MG63 (cell line): ENCODE measurements at places on chromosomes 1 and 21. TPM values are rescaled to one million over a fixed set of nuclear protein-coding genes. Genes with fewer than 3 reads are reported as not detected.

PRPF38B gene
- total RNA-seq: 20.9 and 31.5 TPM in 2 replicates

FLG2 gene
- not detected in 2 replicates for total RNA-seq

DNA sequence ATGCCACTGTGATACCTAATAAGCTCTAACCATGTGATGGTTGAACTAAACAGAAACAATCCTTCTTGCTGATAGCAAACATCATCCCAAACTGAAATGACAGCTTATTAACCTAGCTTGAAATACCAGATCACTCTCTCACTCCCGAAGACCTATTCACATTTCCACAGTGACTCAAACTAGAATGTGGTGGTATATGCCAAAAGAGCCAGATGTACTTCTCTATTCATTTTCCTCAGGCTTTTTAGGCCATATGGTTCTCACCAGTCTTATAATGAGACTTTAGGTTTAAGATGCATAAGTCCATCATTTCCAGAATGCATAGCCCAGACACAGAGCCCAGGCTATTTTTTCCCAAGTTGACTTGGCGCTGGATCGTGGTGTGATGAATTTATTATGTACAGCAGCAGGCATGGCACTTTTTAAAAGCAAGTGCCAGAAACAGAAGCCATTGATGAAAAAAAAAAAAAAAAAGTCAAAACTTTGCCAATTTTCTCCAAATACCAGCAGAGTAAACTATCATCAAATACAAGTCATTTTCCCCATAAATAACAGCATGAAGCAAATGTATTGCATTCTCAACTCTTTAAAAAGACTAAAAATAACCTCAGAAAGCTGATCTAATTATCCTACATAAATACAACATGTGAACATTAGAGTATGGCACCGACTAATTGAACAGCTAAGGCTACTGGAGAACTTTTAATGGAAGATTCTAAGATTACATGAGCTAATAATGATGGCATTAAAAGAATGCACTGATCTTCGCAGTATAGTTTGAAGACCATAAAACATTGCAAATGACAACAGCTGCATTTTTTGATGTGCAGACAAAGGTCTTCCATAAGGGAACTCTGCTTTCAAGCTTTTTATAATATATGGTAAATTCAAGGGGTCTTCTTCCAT, 365.4 kb downstream of the LRRIQ3 start:
- DNase-seq: no peak

- DNase-seq: no peak
These were observed 9.4 kb upstream of the ATP6V1G3 start for GRCh38 chr1:198549866-198550265.

DNA sequence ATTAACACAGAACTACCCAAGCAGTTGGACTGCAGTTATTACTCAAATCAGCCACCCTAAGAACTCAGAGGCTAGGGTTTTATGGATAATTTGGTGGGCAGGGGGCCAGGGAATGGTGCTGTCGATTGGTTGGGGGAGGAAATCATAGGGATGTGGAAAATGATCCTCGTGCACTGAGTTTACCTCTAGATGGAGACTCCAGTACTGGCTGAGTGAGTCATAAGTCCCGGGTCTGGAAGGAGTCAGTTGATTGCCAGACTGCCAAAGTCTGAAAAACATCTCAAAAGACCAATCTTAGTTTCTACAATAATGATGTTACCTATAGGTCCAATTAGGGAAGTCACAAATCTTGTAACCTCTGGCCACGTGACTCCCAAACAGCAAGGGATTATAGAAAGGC, 257.5 kb upstream of the PRMT6 start:
- peak; percentile 6 for DNase-seq

DNA sequence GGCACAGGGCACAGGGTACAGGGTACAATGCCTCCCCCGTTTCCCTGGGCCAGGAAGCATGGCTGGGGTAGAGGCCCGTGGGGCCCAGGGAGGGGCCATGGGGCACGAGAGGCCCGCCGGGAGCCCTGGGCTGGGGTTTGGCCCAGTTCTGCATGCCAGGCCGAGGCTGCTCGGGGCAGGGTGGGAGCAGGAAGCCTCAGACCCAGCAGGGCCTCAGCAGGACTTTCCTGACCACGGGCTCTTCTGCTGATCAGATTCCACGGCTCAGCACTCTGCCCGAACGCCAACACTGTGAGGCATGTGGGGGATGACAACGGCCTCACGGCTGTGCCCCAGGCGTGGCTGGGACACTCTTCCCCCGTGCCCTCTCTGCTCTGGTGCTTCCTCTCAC, 104.3 kb downstream of the NPHP4 start:
- DNase-seq: no peak

DNA sequence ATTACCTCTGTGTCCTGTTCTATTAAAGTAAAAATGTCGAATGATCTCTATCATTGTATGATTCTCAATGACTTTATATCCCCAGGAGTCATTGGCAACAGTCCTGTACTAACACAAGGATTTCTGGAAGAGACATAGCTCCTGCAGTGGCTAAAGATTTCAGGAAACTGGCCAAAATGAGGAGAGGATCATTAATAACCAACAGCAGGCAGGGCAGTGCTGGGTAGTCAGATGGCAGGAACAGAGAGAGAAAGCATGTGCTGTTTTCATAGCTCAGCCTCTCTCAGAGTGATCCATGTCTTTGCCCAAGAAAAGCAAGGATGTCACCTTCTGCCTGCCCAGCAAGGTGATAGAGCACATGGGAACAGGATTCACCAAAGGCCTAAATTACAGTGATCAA, 604.7 kb upstream of the PLXNA2 start:
- DNase-seq: no peak
